CD4-positive, alpha-beta T cell treated with Interleukin-2 at 100 ng/mL for 4 hours (primary cell): ENCODE measurements at places on chromosomes 16 and 17.

DNA sequence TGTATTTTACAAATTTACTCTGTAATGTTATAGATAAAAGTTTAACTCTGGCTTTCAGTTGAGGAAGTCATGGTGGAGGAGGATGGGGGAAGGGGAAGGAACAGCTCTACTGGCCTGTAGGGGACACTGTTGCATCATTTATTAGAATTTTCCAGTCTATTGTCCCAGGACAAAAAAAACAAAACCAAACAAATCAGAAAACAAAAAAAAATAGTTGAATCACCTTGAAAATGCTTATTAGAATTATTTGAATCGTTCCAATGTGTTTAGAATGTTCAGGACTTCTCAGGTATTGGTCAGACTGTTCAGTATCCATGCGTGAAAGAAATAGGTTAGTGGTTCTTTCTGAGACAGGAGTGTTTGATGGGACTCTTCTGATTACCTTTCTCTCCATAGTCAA is 242.0 kb downstream of the FTO start:
- DNase-seq = no peak

GRCh38 chr16:49127103-49127502 is 154.5 kb downstream of the CBLN1 start:
- DNase-seq = no peak

DNA sequence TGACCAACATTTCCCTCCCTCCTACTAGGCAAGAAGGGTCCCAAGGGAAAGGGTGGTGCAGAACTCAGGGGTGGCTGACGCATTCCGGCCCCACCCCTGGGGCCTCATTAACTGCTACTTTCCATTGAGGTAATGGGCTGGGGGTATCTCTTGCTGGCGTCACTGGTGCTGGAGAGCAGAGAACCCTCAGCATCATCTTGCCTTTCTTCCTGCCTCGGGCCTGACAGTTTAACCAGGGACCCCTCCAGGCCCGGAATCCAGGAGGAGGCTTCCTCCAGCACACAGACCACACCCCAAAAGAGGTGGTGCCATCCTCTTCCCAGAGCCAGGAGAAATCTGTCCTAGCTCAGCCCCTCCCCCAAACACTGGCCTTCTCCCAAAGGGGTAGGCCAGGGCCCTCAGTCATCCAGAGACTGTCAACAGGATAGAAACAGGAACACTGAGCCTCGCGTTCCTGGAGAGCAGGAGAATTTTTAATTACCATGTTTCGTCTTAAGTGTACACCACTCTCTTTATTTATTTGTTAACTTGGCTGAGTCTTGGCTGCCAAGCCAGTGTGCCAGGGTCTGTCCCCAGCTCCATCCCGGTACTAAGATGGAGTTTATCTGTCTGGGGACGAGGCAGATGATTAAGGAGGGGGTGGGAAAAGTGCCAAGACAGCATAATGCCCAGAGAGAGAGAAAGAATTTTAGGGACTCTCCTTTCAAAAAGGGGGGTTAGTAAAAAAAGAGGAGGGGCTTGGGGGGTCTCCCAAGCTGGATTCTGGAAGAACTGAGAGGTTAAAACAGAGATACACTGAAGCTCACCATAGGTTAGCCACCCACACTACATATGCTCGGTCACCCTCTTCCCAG is 5.1 kb downstream of the ETV4 start:
- DNase-seq = no peak

DNA sequence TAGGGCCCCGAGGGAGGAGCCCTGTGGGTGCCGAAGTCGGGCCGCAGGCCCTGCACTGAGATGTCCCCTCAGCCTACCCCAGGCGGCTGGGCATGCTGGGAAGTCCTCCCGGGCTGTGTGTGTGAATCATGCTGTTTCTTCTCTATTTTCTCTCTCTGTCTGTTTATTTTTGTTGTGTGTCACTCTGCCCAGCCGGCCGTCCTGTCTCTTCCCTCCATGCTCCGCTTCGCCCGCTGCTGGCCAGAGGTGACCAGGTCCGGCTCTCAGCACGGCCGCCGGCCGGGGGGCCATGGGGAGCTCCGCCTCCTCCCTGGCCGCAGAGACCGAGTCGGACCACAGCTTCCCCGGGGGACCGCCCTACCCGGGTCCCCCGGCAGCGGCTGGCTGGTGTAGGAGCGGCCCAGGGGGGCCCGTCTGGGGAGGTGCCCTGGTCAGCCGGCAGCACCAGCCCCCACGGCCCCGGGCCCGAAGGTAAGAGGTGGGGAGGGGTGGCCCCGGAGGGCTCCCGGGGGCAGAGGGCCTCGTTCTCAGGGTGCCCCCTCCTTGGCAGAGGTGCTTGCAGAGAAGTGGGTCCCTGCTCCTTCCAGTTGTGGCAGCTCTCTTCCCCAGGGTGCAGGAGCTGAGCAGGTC is 12.5 kb downstream of the CAPN15 start:
- no peak for DNase-seq

GRCh38 chr16:85916141-85916890 is 17.4 kb downstream of the IRF8 start:
- no peak for DNase-seq

DNA sequence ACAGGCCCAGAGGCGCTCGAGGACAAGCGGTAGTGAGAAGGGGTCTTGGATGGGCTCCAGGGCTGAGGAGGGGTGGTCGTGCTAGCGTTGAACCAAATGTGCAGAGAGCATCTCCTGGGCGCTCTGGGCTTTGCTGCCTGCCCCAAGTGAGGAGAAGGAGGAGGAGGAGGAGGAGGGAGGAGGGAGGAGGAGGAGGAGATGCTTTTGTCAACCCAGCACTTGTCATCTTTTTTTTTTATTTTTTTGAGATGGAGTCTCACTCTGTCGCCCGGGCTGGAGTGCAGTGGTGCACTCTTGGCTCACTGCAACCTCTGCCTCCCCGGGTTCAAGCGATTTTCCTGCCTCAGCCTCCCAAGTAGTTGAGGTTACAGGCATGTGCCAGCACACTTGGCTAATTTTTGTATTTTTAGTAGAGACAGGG is 59.8 kb downstream of the PGS1 start:
- no peak for DNase-seq

- no peak for DNase-seq
These were observed 32.8 kb downstream of the TANC2 start for GRCh38 chr17:62998665-62999393.

DNA sequence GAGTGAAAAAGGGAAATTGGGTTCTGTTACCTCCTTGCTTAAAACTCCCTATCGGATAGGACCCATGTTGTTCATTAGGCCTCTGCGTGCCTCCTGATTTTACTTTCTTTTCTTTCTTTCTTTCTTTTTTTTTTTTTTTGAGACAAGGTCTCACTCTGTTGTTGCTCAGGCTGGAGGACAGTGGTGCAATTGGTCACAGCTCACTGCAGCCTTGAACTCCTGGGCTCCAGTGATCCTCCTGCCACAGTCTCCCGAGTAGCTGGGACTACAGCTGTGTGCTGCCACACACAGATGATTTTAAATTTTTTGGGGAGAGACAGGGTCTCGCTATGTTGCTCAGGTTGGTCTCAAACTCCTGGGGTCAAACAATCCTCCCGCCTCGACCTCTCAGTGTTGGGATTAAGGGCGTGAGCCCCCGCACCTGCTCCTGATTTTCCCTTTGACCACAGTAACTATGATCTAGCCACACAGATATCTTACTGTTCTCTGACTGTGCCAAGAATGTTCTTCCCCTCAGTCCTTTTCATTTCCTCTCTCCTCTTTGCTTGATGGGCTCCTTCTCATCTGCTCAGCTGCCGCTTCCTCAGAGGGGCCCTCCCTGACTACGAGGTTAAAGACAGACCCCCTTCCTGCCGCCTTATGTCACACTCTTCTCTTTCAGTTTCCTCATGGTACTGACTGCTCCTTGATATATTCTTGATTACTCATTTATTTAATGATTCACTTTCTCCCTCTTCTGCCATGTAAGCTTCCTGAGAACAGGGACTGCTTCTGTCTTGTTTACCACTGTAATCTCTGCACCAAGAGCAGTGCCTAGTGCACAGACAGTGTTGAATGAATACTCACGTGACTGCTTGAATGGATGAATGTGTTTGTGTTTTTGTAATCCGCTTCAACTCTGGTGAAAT is 44.3 kb downstream of the LCMT1 start:
- DNase-seq = no peak

DNA sequence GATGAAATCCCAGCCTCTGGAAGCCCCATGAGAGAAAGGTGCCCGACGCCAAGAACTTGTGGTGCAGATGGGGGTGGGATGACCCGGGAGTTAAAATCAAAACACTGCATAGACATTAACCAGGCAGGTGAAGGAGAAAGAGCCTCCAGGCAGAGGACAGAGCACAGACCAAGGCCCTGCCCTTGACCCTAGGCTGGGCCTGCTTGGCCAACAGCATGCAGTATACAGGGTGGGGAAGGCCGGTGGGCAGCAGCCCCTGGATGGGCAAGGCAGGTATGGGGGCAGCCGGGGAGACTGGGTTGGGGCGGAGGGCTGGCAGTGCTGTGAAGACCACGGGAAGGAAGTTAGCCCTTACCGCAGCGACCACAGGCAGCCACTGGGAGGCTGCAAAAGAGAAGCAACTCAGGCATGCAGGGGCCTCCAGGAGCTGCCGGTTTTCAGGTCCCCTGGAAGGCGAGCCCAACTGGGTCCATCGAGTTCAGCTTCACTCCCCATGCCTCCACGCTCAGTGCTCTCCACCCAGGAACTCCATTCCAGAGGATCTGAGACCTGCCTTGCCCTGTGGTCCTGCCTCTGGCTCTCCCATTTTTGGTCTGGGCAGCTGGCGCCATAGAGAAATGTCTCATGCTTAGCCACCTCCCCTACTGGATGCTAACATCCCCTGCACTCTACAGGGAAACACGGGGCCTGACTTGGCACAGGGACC is 81.2 kb downstream of the C16orf95 start:
- no peak for DNase-seq

- no peak for DNase-seq
These were observed 203.7 kb upstream of the COX10 start for GRCh38 chr17:13865650-13866049.

- no peak for DNase-seq
These were observed 192.3 kb downstream of the SHISA9 start for GRCh38 chr16:13093661-13094060.

- DNase-seq = no peak
These were observed 7.1 kb downstream of the ECI1 start for GRCh38 chr16:2244301-2244700.

GRCh38 chr16:85452364-85453193 is 160.5 kb upstream of the GSE1 start:
- no peak for DNase-seq
